ENCODE measurements at places on chromosomes 7 and 10.

DNA sequence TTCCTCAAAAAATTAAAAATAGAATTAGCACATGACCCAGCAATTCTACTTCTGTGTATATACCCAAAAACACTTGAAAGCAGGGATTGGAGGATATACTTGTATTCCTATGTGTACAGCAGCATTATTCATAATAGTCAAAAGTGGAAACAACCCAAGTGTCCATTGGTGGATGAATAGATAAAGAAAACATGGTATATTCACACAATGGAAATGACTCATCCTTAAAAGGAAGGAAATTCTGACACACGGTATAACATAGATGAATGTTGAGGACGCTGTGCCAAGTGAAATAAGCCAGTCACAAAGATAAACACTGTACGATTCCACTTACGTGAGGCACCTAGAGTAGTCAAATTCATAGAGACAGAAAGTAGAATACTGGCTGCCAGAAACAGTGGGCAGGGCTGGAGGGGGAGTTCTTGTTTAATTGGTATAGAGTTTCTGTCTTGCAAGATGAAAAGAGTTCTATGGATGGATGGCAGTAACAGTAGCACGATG, 26.6 kb upstream of the KAT6B start:
- peak; percentile 80 for DNase-seq

- no peak for DNase-seq
Measured at GRCh38 chr10:116263870-116264655, 8.9 kb downstream of the GFRA1 start.

GRCh38 chr7:139775829-139776266, 1.9 kb downstream of the HIPK2 start:
- peak; percentile 57 for DNase-seq

GRCh38 chr7:99219185-99219767, 11.4 kb upstream of the KPNA7 start:
- DNase-seq, result no peak

DNA sequence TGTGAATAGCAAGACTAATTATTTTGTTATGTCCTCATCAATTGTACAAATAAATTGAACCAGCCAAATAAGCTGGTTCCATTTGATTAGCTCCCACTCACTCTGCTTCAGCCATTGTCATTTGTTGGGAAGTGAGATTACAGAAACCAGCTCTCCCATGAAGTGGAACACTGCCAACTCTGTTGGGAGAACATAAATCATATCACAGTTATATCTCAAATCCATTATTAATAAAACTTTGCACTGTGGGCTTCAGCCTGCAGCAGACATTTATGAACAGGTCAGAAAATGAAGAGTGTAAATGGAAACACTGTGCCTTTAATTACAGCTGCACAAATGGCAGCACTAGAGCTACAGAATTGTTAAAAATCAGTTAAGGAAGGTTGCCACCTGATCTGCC, 46.7 kb upstream of the TEX47 start:
- DNase-seq, result no peak

GRCh38 chr7:51315393-51316261, 982 bp downstream of the COBL start:
- DNase-seq, result peak; percentile 61

DNA sequence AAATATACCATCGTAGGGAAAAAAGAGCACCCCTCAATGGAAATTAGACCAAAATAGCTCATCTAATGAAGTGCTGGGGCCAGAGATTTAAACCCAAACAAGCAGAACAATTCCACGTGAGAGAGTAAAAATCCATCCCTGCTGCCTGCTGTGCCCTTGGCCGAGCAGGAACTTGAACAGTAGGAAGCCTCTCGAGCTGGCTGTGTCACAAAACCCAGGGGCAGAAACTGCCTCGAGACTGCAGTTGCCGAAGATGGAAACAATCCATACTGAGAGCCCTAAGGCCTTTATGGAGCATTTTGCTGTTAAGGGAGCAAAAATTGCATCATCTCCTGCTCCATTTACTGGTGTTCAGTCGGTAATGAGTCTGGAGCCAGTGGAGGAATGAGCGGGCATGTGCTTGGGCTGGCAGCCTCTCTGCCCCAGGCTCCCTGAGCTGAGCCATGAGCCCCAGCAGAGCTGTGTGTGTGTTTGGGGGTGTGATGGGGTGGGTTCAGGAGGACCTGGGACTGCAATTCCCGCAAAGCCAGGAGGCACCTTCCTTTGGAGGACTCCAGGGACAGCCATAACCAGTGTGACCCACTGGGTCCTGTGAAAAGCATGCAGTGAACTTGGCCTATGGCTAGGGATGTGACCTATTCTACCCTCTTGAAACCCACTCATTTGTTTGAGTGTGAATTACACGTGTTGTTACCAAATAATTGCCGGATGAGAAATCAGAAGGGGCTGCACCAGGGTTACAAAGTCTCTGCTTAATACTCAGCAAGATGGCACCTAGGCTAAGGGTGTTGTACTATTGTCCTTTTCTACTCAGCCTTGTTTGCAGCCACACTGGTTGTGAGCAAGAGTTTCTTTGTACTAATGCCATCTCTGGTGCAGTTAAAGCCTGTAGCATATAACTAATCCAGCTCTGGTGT, 58.3 kb downstream of the CDHR3 start:
- DNase-seq, result no peak

DNA sequence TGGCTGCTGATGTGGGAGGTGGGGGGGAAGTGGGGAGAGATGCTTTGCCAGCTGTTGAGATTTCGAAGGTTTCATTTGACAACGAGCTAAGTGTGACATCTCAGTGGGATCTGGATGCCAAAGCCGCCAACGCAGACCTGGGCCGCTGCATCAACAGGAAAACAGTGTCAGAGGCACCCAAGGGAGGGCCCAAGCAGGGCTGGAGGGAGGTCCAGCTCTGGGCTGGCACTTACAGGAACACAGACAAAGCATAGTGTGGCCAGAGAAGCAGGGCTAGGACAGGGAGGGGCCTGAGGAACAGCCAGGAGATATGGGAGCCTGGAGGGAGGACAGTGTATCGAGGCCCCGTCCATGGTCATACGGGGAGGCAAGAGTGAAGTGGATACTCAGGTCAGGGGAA, 73.1 kb downstream of the GTF2IRD1 start:
- DNase-seq, result no peak

GRCh38 chr7:54874804-54875203, 115.8 kb upstream of the SEC61G start:
- no peak for DNase-seq

DNA sequence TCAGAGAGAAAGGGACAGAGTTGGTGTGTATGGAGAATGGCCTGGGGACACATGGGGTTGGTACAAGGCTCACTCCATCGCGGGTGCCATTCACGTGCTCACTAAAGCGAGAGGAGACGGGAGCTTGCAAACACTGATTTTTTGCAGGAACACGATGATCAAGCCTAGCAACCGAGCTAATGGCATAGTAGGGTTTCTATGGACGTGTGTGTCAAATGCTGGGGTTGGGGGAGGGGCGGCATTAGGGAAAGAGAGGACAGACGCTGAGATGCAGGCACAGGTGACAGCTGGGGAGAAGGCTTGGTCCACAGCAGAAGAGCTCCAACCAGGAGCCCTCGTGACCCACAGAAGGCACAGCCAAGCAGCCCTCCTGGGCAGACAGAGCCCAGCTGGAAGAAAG, 33.9 kb downstream of the RCC1L start:
- DNase-seq, result no peak

- no peak for DNase-seq
Measured at GRCh38 chr7:74029089-74029785, 1.3 kb downstream of the ELN start.

GRCh38 chr7:104264285-104264684, 56.5 kb upstream of the ORC5 start:
- DNase-seq, result peak; percentile 5

DNA sequence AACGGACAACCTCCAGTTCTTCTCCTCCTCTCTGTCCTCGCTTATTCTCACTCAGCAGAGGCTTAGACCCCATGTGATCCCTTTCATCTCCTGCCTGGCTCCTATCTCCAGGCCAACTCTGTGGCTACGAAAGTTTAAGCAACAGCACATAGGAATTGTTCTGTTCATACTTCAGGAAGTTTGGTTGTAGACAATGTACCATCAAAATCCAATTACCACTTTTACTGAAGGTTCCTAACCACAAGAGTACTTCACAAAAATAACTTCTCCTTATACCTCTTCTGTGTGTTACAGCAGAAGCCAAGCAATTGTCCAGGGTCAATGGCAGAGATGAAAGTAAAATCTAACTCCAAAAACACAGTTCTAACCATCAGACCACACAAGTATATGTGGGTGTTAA, 80.0 kb downstream of the SLC25A13 start:
- no peak for DNase-seq

GRCh38 chr10:712089-712488, 22.6 kb upstream of the DIP2C start:
- no peak for DNase-seq

DNA sequence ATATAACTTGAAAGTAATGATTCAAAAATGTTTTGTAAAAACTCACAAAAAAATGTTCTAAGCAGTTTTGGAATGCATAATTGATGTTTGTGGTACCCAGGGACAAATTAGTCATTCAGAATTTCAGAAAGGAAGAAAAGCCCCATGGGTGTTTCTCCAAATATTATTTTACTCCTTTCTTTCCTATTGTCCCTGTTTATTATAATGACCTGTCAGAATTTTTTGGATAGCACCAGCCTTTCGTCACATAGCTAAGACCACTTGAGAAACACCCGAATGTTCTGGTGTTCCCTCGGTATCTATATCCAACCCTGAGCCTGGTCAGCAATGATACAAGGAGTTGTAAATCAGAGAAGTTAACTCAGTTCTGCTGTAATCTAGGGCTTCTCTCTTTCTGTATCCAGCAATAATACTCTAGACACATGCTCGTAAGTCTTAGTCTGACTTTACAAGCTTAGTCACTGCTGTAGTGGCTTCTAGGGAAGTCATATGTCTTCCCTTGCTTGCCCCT, 64.8 kb upstream of the MEOX2 start:
- peak; percentile 22 for DNase-seq

GRCh38 chr7:50303335-50304128, 984 bp upstream of the IKZF1 start:
- DNase-seq, result no peak

DNA sequence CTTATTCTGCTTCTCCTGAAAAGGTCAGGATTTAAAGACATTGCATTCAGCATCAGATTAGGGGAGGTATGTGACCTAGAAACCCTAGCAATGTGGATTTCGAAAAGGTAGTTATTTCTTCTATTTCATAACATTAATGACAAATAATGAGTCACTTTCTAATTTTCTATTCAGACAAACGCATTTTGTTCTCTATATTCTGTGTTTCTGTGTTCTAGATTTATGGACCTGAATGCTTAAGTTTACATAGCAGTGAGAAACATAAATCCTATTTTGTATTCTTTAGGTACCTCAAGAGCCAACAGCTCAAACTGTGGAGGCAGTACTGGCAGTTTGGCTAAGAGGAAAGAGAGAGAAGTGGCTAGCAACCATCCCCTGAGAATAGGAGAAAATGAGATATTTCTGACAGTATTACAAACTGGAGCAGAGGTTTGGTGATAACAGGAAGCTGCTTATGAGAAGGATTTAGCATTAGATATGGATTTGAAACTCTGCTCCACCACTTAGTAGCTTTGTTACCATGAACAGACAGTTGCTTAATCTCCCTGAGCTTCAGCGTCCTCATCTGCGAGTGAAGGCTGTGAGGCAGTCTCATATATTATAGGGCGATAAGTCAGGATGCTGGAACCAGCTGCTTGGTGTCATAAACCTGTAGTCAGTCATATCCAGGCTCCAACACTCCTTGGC, 28.2 kb downstream of the CDK14 start:
- no peak for DNase-seq

- no peak for DNase-seq
Measured at GRCh38 chr10:35216303-35216905, 89.8 kb downstream of the CREM start.

DNA sequence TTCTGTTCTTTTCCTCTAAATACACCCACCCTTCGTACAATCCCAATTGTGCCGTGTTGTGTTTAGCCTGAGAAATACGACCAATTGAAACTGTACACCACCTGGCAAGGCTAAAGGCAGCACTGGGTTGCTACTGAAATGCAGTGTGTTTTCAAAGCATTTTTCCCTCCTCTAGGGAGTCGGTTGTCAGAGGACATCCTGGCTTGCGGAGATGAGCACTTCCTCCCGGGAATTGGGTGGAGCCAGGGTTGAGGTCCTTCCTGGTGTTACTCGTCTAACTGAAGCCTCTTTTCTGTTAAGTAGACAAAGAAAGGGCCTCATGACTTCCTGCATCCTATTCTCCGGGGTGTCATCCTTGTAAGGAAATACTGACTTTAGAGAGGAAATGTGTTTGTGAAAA, 133.5 kb downstream of the MTPAP start:
- DNase-seq, result no peak

DNA sequence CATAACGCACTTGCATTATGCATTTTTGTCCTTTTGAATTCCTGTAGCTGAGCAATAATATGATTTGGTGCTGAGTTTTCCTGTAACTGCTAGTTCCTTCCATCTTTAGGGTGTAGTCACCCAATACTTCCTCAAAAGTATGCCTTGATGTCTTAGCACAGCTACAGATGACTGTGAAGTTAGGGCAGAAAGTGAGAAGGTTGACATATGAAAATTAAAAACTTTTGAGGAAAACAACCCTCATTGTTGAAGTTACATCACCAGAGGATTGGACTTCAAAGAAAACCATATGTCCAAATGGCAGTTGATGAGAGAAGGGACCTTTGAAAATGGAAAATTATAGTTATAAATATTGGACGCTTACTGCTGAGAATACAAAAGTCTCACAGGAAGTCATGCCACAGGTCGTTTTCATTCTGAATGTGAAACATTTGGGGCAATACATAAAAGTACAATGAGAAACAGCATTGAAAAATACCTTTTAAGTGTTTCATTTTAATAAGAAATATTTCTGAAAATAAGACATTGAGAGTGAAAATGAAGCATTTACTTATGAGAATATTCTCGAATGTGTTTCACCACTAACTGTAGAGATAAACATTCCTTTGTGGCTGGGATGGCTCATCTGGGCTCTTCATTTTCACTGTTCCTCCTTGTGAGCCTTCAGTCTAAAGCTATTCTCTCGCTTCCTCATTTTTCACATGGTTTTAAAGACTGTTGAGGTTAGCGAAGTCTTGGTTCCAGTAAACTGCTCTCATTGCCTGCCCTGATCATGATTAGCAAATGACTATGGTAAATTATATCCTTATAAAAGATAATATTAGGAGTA, 61.4 kb upstream of the NME8 start:
- DNase-seq, result no peak

GRCh38 chr7:99142727-99143520, 984 bp downstream of the SMURF1 start:
- peak; percentile 94 for DNase-seq

DNA sequence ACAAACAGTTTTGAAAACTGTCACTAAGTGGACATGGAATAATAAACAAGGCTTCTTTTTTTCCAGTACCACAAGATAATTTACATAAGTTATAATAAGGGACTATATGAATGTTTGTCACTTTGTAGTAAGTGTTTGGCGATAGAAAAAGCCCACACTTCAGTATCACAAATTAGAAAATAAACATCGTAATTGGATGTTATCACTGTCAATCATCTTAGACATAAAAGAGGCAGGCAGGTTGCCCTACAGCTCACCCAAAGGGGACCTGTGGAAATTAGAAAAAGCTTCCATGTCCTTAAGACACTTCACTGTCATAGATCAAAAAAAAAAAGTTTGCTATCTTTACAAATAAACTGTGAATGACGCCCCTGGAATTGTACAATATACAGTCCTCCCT, 3.6 kb upstream of the NOC3L start:
- DNase-seq, result no peak
